ENCODE measurements at places on chromosomes 5 and 9. TPM values are rescaled to one million over a fixed set of nuclear protein-coding genes. Genes with fewer than 3 reads are reported as not detected.

- H3K27me3 ChIP-seq = no peaks in the 10 kb centered on the region
- no peaks in the 10 kb centered on the region for H3K36me3 ChIP-seq
- no peaks in the 10 kb centered on the region for H3K4me1 ChIP-seq
- no peak overlapping the region for H3K27ac ChIP-seq
- no peak overlapping the region for H3K4me3 ChIP-seq
Observed at GRCh38 chr9:20023210-20023905, 234.5 kb upstream of the SLC24A2 start.

GRCh38 chr9:37927601-37928551 is 23.9 kb upstream of the SLC25A51 start:
- H3K27me3 ChIP-seq = no peaks in the 10 kb centered on the region
- no peaks in the 10 kb centered on the region for H3K36me3 ChIP-seq
- DNase-seq = no peak

DNA sequence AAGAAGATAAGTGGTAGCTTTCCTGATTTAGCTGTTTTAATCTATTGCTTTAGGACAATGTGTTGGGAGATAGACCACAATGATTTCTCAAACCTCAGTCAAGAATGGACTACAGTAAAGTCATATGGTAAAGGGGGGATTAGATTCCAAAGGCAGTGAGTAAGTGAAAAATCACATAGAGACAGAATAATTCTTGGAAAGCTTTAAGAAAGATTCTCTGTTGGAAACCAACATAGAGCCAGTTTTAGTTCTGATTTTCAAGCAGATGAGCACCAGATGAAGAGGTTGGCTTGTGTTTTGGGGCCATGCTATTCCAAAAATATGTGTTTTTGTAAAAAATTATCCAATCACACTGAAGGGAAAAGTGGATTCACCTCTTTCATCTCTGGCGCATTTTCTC is 256.8 kb upstream of the RPS23 start:
- no peak overlapping the region for H3K27ac ChIP-seq
- H3K4me1 ChIP-seq = peaks cover 3% of the 10 kb centered on the region
- H3K4me3 ChIP-seq = no peak overlapping the region
- H3K27me3 ChIP-seq = no peaks in the 10 kb centered on the region
- H3K36me3 ChIP-seq = no peaks in the 10 kb centered on the region

GRCh38 chr9:129343424-129344375 is 165.6 kb upstream of the IER5L start:
- peak; percentile 85 for DNase-seq
- H3K4me3 ChIP-seq = no peak overlapping the region
- H3K4me1 ChIP-seq = no peaks in the 10 kb centered on the region
- H3K36me3 ChIP-seq = no peaks in the 10 kb centered on the region
- H3K27me3 ChIP-seq = no peaks in the 10 kb centered on the region
- no peak overlapping the region for H3K27ac ChIP-seq

DNA sequence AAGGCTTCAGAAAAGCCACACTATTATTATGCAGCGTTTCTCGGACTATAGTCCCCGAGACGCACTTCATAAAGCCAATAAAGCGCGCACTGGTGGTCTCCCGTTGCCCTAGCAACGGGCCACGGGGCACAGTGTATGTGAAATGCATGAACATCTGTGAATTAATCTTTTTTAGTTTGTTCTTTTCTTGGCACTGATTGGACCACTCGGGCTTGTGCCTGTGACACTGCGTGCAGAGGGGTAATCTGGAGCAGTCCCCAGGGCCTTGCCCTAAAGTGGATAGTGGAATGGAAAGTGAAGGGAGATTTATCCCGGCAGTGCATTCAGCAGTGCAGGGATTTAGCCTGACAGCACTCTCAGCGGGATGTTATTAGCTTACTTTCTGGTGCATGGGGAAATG is 92.1 kb downstream of the TLE4 start:
- no peak for DNase-seq
- no peaks in the 10 kb centered on the region for H3K36me3 ChIP-seq
- H3K27me3 ChIP-seq = no peaks in the 10 kb centered on the region
- H3K4me3 ChIP-seq = no peak overlapping the region

STING1 gene
- 32.4 TPM for total RNA-seq

DNA sequence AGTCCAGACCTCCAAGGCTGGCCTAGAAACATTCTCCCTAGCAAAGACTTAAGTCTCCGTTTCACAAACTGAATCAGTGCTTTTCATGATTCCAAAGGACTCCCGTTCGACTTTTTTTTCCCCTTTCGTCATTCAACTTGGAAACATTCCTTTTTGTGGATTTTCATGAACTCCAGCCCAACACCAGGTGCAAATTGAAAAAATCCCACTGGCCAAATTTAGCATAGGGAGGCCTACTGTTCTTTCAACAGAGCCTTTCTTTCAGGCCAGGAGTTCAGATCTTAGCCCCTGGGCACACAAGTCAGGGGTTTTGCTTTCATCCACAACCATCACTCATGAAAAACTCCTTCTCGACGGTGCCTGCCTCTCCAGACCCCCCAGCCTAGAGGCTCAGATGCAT is 285.3 kb downstream of the PIK3R1 start:
- H3K4me1 ChIP-seq = peaks cover 3% of the 10 kb centered on the region
- no peak for DNase-seq
- no peaks in the 10 kb centered on the region for H3K27me3 ChIP-seq

DNA sequence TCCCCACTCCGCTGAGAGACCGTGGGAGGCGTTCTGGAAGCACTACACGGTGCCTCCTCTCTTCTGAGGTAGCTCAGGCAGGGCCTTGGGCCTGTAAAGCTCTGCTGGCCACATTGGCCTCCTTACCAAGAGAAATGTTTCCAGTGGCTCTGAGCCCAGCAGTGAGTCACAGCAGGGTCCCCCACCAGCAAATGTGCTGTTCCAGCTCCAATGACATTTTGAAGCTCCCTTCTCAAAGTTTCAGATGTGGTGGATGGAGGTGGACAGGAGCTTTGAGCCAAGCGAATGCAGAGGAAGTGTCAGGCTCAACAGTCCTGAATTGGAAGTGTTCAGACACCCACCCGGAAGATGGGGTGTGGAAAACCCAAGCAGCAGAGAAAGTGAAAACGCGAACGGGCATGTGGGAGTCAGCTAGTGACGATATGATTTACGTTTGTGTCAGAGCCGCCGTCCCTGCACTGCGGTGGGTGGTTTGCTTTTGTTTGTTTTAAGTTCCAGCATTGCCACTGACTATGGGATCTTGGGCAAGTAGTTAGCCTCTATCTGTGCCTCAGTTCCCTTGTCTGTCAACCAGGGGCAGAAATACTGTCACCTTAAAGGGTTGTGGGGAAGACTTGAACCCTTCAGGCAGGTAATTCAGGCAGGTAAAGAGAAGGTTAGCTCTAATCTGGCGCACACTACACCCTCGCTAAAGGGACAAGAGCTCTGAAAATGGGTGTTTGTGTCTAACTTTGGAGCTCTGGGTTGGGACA is 38.2 kb downstream of the C5orf15 start:
- H3K4me3 ChIP-seq = no peak overlapping the region
- no peak for DNase-seq
- H3K36me3 ChIP-seq = no peaks in the 10 kb centered on the region
- no peak overlapping the region for H3K27ac ChIP-seq

PCDHGA7 gene
- 9.6 TPM for total RNA-seq

- peaks cover 22% of the 10 kb centered on the region for H3K36me3 ChIP-seq
- H3K27me3 ChIP-seq = no peaks in the 10 kb centered on the region
- peak overlapping the region; percentile 10 for H3K27ac ChIP-seq
Observed at GRCh38 chr9:134055981-134056461, 11.8 kb downstream of the BRD3 start.

DNA sequence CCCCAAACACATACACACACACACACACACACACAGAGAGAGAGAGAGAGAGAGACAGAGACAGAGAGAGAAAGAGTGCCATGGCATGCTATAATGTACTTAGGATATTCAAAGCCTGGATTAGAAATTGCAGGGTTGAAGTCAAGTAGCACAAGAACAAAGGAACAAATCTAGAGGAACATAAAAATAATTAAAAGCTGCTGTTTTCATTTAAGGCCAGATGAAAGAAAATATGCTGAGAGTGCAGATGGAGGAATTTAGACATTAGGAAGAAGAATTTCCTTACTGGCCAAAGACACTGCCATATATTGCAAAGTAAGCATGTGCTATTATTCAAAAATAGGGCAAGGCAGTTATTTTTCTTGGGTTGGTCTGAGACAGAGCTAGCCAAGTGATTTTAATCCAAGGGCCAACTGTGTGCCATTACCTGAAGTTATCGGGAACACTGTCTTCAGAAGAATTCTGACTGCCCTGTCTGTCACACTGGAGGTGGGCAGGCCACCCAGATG is 31.7 kb downstream of the HSD17B3 start:
- H3K27me3 ChIP-seq = no peaks in the 10 kb centered on the region
- no peak overlapping the region for H3K4me3 ChIP-seq
- H3K27ac ChIP-seq = no peak overlapping the region
- H3K36me3 ChIP-seq = no peaks in the 10 kb centered on the region

- H3K27ac ChIP-seq = no peak overlapping the region
- H3K4me1 ChIP-seq = no peaks in the 10 kb centered on the region
- DNase-seq = no peak
- no peaks in the 10 kb centered on the region for H3K36me3 ChIP-seq
- H3K4me3 ChIP-seq = no peak overlapping the region
Observed at GRCh38 chr5:96026406-96027041, 64.9 kb upstream of the ELL2 start.

GRCh38 chr9:98158071-98158831 is 34.2 kb downstream of the CORO2A start:
- no peak overlapping the region for H3K4me3 ChIP-seq
- no peak overlapping the region for H3K27ac ChIP-seq
- DNase-seq = no peak
- no peaks in the 10 kb centered on the region for H3K4me1 ChIP-seq
- no peaks in the 10 kb centered on the region for H3K27me3 ChIP-seq

- no peak for DNase-seq
- peaks cover 12% of the 10 kb centered on the region for H3K4me1 ChIP-seq
- no peaks in the 10 kb centered on the region for H3K27me3 ChIP-seq
- peak overlapping the region; percentile 37 for H3K4me3 ChIP-seq
- H3K36me3 ChIP-seq = no peaks in the 10 kb centered on the region
Observed at GRCh38 chr5:58760222-58760621, 177.3 kb downstream of the RAB3C start.

DNA sequence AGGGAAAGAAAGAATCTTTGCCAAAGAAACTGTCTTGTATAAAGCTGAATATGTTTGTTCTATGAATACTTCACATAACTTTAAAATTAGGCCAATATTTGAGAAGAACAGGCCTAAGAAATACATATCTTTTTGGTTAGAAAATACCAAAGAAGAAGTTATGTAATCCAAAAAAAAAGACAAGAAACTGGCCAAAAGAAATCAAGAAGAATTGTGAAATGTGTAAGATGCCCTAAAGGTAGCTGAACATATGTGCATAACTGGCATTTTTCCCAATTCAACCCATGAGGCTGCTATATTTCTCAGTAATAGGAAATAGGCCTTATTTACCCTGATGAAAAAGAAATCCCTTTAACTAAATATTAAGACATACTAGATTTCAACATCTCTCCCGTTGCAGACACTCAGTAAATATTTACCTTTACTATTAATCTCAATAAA is 290.0 kb downstream of the CETN3 start:
- H3K27ac ChIP-seq = no peak overlapping the region
- H3K27me3 ChIP-seq = no peaks in the 10 kb centered on the region
- H3K4me1 ChIP-seq = no peaks in the 10 kb centered on the region

MRPS2 gene
- 46.5 TPM for total RNA-seq

- H3K4me1 ChIP-seq = no peaks in the 10 kb centered on the region
- peaks cover 50% of the 10 kb centered on the region for H3K27me3 ChIP-seq
- H3K27ac ChIP-seq = peak overlapping the region; percentile 59
- DNase-seq = peak; percentile 52
- peak overlapping the region; percentile 64 for H3K4me3 ChIP-seq
Observed at GRCh38 chr5:11903614-11904264, 507 bp downstream of the CTNND2 start.
